ENCODE measurements at places on chromosomes 2 and 18. TPM values are rescaled to one million over a fixed set of nuclear protein-coding genes. Genes with fewer than 3 reads are reported as not detected.

Gene NRP2
- total RNA-seq: 57.7 TPM

Gene VWA3B
- total RNA-seq: not detected

Gene ZNF24
- 28.1 TPM for total RNA-seq

Gene RESP18
- not detected for total RNA-seq

Gene UGT1A5
- total RNA-seq: not detected

Gene SCYGR3
- total RNA-seq: not detected
